ENCODE measurements at places on chromosomes 12 and 14.

- DNase-seq, result no peak
These were observed 7.0 kb downstream of the NIN start for GRCh38 chr14:50823762-50824636.

DNA sequence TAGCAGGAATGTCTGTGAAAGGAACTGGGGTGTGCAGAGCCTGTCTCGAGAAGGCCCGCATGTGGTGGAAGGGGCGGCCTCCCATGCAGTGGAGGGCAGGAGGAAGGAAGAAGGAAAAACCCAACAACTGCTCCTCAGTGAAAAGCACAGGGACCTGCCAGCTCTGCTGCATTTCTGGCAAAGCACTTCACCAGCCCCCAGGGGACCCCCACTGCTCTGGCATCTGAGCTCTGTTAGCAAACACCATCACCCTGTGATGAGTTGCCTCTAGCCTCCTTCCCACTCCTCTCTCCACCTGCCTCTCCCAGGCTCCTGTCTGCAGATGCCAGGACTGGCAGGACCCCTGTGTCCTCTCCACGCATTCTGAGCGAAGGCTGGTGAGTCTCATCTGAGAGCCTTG, 69.0 kb upstream of the DDX11 start:
- no peak for DNase-seq

DNA sequence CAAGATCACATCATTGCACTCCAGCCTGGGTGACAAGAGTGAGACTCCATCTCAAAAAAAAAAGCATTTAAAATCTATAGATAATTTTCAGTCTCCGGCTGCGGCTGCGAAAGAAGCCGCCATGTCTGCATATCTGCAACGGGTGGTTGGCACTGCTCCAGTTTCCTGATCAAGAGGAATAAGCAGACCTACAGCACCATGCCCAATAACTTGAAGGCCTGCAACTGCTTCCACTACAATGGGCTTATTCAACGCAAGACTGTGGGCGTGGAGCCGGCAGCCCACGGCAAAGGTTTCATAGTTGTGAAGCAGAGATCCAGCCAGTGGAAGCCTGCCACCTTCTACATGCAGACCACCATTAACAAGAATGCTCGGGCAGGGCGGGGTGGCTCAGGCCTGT, 30.6 kb upstream of the EID3 start:
- DNase-seq, result no peak

- no peak for DNase-seq
These were observed 145.0 kb downstream of the WIF1 start for GRCh38 chr12:64976131-64976530.

GRCh38 chr14:104288272-104288671, 149.9 kb downstream of the KIF26A start:
- DNase-seq, result no peak

DNA sequence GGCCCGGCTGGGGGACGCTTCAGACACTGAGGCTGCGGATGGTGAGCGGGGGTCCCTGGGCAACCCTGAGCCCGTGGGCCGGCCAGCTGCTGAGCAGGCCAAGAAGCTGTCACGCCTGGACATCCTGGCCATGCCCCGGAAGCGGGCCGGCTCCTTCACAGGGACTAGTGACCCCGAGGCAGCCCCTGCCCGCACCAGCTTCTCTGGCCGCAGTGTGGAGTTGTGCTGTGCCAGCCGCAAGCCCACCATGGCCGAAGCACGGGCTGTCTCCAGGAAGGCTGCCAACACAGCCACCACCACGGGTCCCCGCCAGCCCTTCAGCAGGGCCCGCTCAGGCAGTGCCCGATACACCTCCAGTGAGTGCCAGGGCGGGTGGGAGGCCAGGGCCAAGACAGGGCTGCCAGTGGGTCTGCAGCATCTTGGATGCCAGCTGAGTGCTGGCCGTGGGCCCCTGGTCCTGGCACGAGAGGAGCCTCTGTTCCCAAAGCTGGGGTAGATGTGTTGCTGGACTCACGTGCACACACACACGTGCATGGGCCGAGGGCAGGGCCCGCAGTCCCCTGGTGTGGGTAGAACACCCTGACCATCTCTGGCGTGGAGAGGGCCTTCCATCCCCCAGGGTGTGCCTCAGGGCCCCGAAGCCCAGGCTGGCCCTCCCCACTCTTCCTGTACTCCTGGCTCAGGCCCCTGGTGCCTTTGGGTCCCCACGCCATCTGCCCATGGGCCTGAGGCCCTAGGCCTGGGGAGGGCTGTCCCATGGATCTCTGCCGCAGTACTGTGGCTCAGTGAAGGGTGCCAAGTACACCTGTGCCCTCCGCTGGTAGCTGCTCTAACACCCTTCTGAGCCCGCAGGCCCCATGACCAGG, 22.8 kb downstream of the CEP170B start:
- no peak for DNase-seq

- DNase-seq, result no peak
These were observed 1.5 kb upstream of the FBRSL1 start for GRCh38 chr12:132488127-132489077.

- DNase-seq, result peak; percentile 85
These were observed 193.9 kb downstream of the EMP1 start for GRCh38 chr12:13390381-13390861.

GRCh38 chr12:20985399-20985798, 145.6 kb upstream of the SLCO1B1 start:
- no peak for DNase-seq

DNA sequence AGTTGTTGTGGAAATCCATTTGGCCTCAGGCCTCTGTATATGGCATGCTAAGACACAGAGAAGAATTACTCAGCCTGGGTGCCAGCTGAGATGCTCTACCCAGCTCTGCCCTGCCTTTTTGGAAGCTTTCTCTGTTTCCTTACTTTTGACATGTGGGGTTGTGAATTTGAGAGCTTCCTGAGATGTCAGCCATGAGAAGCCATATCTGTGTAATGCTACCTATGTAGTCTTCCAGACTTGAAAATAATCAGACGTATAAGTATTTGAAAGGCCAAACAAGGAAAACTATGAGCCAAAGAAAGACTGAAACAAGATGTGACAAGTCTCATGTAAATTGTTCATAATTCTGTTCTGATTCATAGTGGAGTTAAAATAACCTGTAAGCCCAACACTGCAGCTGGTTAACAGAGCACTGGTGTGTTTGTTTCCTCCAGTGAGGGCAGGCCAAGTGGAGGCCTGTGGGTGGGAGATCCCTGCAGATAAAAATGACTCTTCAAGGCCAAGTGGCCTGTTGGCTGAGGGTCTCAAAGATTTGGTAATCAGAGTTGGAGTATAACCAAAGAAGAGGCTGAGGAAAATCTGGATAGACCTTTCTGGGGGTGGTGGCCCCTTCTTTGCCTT, 94.0 kb downstream of the TMX1 start:
- no peak for DNase-seq

Measured in NCI-H524 (cell line).